Gastrocnemius medialis (tissue), 4 donors: ENCODE measurements at places on chromosomes 6 and 20. TPM values are rescaled to one million over a fixed set of nuclear protein-coding genes. Genes with fewer than 3 reads are reported as not detected.

GRCh38 chr20:63381781-63382431 lies 20.8 kb upstream of the CHRNA4 start:
- DNase-seq, result no peak

DNA sequence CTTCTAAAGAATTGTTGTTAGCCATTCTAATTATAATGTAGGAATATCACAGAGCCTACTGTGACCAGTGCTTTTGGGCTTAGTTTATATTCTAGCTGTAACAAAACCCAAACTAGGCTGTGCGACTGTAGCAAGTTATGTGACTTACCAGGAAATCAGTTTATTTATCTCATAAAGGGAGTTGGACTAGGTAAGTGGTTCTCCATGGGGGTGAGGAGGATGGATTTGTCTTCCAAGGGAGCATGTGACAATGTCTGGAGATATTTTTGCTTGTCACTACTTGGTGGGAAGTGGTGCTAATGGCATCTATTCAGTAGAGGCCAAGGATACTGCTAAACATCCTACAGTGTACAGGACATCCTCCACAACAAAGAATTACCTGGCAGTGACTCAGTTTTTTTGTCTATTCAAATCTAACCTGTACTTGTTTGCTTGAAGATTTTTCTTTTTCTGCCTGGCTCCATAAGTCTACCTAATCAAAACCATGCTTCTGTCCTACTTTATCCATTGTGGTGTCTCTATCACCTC lies 32.5 kb downstream of the ZFAND3 start:
- DNase-seq, result no peak

GRCh38 chr6:158849899-158850806 lies 31.0 kb upstream of the EZR start:
- DNase-seq, result no peak

- no peak for DNase-seq
These were observed 59.4 kb downstream of the PYGB start for GRCh38 chr20:25306991-25307903.

The GNMT gene
- 0.42 TPM for total RNA-seq

The BHLHE23 gene
- total RNA-seq, result not detected

The MAS1 gene
- not detected for total RNA-seq

DNA sequence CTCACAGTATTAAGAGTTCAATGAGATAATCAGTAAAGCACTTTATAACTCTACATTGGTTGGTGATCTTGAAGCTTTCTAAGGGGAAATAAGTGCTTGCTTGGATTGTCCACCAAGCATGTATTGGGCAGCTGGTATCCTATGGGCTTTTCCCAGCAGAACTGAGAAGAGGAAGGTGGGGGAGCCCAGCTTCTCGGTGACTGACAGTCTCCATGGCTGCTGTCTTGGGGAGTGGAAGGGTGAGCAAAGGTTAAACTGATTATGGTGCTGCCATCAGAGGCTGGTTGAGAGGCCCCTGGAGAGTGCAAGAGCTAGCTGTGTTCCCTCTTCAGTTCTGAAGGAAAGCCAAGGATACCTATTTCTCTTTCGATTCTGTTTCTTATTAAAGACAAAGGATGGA lies 35.5 kb upstream of the ADTRP start:
- DNase-seq, result no peak
